ENCODE measurements at places on chromosomes 1 and 21.

- DNase-seq = no peak
These were observed 23.1 kb downstream of the SLC26A9 start for GRCh38 chr1:205920159-205920558.

- DNase-seq = no peak
These were observed 1.7 kb downstream of the WASF2 start for GRCh38 chr1:27487966-27488884.

DNA sequence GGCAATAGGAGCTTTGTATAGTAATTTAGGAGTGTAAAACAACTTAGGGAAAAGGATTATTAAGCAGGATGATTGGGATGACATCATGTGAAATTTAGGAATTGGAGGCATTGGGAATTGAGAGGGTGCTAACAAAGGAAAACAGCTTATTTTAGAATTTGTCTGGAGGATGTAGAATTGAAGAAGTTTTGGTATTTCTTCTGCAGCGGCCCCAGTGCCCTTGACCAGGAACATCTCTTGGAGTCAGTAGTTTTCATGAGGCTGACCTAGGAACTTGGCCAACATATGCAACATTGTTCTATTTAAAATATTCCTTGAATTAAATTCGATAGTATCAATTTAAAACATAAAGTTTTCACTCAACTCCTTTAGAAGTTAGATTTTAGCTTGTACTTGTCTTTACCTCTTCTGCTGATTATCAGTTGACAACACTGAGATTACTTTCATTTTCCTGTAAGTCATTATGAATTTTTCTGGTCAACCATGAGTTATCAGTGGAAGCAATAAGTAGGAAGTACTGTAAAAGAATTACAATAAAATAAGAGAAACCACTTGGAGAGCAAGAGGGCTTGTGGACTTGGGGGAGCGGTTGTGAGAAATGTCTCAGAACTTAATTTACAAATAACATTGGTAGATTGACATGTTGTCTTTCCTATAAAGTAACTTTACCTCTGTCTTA is 52.8 kb downstream of the DYRK1A start:
- no peak for DNase-seq

DNA sequence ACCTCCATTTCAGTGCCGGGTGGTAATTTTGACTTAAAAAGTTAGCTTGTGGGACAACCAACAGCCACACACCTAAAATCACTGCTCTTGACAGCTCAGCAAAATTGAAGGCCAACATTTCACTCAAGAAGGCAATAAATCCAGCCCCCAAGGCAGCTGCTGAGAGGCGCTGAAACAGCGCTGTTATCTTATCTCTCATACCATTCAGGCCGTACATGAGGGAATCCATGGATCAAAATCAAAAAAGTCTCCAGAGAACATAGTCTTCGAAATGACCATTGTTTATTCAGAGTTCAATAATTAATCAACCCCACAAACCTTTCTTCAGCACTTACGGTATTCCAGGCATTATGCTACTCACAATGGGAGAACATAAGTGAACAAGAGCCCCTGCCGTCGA is 38.5 kb downstream of the ZBTB18 start:
- DNase-seq = no peak

DNA sequence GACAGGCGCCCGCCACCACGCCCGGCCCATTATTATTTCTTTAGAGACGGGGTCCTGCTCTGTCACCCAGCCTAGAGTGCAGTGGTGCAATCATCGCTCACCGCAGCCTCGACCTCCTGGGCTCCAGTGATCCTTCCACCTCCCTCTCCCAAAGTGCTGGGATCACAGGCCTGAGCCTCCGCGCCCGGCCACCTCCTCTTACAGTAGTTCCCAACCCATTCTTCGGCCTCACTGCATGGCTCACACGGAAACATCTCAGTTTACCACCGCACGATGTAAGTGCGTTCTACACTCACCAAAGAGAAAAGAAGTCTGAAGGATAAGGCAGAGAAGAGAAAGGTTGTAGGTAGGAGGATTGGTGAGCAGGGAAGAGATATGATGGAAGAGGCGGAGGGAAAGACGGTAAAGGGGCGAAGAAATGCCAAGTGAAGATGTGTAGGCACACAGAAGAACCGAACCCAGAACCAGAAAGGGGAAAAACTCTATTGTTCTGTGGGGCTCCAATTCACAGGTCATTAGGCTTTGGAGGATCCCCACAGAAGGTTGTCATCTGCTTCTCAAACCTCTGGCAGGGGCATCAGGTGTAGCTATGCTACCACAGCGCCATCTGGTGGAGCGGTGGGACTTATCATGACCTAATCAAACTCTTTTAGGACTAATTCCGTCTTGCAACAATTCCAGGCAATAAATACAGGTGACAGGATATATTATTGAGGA is 504.2 kb downstream of the SMYD3 start:
- peak; percentile 77 for DNase-seq

- no peak for DNase-seq
These were observed 5.2 kb upstream of the AKNAD1 start for GRCh38 chr1:108862017-108862610.

DNA sequence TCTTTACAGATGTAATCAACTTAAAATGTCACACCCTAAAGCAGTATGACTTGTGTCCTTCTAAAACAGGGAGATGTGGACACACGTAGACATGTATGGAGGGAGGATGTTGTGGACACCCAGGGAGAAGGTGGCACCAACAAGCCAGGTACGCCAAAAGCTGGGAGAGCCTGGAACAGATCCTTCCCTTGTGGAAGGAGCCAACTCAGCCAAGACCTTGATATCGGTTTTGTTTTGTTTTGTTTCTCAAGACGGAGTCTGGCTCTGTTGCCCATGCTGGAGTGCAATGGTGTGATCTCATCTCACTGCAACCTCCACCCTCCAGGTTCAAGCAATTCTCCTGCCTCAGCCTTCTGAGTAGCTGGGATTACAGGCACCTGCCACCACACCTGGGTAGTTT is 45.6 kb downstream of the CHAF1B start:
- DNase-seq = no peak

GRCh38 chr1:18119771-18120377 is 12.3 kb downstream of the IGSF21 start:
- no peak for DNase-seq

GRCh38 chr1:156407760-156408159 is 38.7 kb downstream of the RHBG start:
- no peak for DNase-seq

DNA sequence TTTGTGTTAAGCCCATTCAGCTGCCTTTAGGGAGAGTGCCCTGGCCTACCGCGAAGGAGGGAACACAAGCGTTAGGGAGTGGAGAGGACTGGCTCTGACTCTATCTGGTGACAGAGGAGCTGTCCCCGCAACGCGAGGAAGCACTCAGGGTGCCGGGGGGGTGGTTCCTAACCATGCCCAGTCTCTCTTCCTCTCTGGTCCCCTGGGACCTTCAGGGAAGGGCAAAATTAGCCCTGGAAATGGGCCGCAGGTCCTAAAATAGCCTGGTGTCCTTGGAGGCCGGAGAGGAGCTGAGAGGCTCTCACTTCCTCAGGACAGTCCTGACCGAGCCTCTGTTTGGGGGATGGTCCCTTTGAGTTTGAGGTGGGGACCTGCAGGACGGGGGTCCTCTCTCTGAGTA is 5.8 kb downstream of the SLC45A1 start:
- no peak for DNase-seq

DNA sequence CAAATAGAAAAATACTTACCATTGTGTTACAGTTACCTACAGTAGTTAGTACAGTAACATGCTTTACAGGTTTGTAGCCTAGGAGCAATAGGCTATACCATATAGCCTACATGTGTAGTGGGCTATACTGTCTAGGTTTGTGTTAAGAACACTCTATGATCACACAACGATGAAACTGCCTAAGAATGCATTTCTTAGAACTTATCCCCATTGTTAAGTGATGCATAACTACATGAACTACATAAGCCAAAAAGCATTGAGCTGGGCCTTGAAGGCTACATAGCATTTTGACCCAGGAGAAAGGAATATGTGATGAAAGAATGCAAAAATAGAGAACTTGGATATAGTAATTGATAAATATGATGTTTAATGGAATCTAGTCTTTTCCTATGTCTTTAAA is 46.4 kb upstream of the JUN start:
- no peak for DNase-seq

DNA sequence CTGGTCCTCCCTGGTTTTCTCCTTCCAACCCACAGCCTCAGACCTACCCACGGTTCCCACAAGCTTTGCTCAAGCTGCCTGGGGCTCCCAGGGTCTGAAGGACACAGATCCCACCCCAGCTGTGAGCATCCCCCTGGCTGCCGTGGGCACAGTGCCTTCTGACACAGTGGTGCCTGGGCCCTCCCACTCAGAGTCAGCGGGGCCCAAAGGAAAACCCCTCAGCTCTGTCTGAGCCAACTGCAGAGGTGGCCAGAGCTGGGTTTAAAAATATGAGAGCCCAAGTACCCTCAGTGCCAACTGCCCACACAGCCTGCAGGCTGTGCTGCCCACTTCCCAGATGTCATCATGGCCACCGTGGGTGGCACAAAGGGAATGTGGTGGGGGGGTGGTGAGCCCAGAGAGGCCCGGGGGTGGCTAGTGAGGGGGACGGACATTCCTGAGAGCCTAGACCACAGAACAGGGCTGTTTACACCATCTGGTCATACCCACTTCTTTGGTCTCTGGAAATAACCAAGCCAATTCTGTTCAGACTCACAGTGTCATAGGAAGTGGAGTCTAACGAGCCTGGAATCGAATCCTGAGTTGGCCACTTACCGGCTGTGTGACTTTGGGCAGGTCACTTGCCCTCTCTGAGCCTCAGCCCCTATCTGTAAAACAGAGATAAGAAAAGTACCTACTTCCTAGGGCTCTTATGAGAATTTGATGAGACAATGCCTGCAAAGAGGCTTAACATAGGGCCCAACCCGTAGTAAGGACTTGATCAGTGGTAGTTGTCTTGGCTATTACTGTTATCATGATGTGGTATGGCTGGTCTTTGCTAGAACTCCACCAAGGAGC is 85.5 kb downstream of the CAMK2N1 start:
- no peak for DNase-seq

DNA sequence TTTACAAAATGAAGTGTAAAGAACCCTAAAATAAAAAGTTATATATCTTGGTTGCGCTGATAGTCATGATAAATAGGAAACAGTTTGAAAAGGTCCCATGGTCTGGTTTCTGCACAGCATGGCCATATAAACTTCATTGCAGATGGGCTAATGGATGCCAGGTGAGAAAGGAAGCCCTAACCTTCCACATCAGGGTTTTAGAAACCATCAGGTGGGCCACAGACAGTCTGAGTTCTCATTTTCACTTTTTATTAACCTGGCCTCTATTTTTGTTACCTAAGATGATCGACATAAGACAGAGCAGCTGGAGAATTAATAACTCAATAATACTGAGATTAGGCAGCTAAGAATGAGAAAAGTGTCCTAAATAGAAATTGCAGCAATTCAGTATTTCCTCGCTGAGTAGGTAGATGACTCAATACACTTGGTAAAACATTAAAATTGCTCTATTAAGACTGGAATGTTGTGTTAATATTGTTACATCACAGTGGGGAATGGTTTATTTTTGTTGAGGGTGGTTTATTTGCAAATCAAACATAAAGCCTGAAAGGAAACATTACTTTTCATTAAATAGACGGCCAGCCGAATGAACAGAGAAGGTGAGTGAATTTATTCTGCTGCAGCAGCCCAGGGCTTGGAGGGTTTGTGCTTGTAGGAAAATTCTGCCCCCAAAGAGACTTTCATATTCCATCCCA is 21.1 kb downstream of the C1orf21 start:
- no peak for DNase-seq

DNA sequence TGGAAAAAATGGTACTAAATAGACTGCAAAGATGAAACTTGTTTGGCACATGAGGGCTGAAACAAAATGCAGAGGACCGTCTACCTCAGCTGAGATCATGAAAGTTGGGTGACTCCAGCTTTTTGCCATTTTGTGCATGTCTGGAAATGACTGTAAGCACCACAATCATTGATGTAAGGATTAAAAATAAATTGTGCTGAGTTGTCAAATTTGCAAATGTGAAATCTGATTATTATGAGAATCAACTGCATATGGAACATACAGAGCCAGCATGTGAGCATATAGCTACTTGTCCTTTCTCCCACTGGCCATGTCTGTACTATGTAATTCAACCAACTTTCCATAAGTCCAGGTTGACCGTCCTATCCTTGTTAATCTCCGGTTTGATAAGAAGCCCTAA is 736.9 kb upstream of the PRMT6 start:
- no peak for DNase-seq

GRCh38 chr21:41612674-41613532 is 104.9 kb upstream of the TMPRSS2 start:
- DNase-seq = peak; percentile 90

DNA sequence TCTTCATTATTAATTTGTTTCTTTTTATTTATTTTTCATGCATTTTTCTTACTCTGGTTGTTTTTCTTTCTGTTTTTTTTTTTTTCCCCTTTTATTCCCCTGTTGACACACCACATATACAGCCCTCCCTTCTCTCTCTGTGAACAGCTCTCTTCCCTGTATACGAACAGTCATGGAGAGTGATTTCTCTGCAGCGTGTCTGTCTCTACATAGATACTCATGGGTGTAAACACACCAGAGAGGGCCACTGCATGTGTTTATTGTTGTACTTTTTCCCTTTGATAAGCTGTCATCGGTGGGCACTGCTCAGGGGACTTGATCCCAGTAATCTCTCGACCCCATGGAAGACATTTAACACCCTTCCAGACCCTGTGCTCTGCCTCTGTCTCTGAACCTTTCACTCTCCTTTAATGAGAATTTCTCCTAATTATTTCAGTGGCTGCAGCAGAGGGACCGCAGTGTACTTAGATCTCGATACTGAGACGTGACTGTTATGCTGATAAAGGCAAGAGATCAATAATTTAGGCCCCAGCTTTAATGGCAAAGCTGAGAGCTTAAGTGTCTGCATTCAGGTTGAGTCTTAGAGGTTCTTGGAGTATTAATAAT is 113.1 kb downstream of the PBX1 start:
- DNase-seq = no peak

DNA sequence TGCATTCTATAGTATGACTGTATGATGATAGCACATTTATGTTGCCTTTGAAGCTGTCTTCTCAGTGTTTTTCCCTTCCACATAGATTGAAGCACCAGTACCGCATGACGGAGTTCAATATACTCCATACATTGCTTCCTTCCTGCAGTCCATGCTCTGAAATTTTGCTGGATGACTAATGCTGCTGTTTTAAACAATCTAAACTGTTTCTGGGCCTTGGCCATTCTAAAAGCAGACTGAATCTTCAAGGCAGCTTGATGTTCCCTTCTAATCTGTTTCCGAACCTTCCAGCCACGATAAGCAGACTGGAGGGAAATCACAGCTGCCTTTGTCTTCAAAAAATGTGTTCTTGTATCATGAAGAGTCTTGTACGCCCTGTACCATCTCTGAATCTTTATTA is 36.2 kb upstream of the F13B start:
- no peak for DNase-seq

DNA sequence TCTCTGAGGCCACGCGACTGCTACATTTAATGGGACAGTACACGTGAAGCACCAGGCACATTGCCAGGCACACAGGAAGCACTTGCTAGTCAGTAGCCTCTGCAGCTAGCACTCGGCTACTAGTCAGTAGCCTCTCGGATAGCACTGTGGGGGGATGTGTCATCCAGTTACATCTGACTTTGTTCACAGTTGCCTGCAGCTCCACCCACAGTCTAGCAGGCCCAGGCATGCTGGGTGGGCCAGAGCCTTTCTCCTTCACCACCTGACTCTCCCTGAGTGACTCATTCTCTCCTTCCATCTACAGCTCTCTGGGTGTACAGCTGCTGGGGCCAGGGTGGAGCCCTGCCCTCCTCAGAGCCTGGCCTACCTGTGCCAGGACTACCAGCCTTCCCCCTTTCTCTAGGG is 51.5 kb downstream of the PTPRF start:
- DNase-seq = no peak

Data from left forelimb (tissue), 1 donor.